Stimulated activated CD4-positive, alpha-beta T cell treated with anti-CD3 and anti-CD28 coated beads, Interleukin-2, amount 100 ng/mL, for 48 hours (primary cell): ENCODE measurements at places on chromosomes 7 and 10.

DNA sequence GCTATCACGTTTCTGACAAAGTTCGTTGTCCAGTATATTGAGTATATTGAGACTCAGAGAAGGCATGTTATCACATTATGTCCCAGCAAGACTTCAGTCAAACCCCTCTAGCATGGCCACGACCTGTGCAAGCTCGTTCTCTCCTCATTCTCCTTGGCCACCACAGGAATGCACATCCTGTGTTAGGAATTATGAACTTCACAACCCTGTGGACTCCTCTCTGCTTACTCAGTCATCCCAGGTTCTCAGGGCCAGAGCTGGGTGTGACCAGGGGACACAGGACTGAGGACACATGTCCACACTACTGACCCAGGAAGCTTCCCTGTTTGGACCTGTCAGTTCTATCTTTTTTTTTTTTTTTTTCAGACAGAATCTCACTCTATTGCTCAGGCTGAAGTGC lies 4.4 kb downstream of the SH2D4B start:
- DNase-seq = no peak

DNA sequence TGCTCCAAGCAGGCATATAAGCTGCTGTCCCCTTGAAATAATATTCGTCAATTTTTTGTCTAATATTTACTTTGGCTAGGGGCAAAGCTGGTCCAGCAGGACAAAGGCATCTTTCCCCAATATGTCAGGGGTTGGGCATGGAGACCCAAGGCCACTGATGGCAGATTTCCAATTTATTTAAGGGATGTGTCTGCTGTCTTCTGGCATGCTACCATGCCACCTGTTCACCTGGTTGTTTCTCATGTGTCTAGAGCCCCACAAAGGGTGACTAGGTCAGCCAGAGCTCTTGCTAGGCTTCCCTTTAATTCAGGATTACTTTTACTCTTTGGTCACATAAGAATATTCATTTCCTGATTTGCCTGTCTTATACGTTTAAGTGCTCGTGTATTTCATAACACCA lies 22.1 kb upstream of the SYPL1 start:
- DNase-seq = no peak

- DNase-seq = peak; percentile 13
Measured at GRCh38 chr10:133124357-133125211, 35.4 kb upstream of the KNDC1 start.

DNA sequence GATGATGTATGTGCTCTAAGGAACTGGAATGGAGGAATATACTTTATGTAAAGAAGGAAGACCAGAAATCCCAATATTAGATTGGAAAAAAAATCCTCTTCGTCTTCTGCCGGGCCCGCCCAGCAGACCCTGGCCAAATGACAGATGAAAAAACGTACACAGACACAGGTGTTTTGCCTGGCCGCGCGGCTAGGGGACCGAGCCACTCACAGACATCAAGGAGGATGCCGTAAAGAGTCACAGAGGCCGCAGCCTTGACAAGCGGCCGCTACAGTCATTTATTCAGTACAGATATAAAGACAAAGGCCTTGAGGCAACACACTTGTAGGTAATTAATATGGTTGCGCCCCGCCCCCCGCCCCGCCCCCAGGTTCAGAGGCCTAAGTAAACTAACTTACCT lies 594.1 kb downstream of the GRM8 start:
- DNase-seq = no peak

GRCh38 chr7:35550831-35551230 lies 144.1 kb downstream of the HERPUD2 start:
- DNase-seq = no peak

GRCh38 chr10:68897336-68897741 lies 3.8 kb upstream of the DDX50 start:
- DNase-seq = peak; percentile 2

- DNase-seq = no peak
Measured at GRCh38 chr7:155222573-155222972, 75.1 kb upstream of the INSIG1 start.

DNA sequence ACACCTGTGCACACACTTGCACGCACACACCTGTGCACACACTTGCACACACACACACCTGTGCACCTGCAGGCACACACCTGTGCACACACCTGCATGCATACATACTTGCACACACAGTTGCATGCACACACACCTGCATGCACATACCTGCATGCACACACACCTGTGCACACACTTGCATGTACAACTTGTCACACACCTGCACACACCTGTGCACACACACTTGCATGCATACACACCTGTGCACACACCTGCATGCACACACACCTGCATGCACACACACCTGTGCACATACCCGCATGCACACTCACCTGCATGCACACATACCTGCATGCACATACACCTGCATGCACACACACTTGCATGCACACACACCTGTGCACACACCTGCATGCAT lies 150.1 kb upstream of the RHEB start:
- DNase-seq = no peak

DNA sequence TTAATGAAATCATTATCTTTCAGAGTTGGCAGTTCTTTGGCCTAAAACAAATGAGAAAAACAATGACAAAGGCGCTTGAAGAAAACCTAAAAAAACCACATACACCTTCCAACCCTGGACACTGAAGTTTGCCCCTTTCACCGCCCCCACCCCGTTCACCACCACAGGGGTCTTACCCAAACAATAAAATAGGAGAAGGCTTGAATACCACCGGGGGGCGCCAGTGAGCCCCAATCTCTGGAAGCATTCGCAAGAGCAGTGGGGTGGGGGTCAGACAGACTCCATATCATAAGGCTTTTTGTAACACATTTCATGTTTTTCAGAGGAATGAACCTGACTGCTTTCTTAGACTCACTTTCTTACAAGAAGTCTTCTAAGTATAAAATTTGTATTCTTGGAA lies 163.6 kb downstream of the PIP4K2A start:
- DNase-seq = peak; percentile 67

DNA sequence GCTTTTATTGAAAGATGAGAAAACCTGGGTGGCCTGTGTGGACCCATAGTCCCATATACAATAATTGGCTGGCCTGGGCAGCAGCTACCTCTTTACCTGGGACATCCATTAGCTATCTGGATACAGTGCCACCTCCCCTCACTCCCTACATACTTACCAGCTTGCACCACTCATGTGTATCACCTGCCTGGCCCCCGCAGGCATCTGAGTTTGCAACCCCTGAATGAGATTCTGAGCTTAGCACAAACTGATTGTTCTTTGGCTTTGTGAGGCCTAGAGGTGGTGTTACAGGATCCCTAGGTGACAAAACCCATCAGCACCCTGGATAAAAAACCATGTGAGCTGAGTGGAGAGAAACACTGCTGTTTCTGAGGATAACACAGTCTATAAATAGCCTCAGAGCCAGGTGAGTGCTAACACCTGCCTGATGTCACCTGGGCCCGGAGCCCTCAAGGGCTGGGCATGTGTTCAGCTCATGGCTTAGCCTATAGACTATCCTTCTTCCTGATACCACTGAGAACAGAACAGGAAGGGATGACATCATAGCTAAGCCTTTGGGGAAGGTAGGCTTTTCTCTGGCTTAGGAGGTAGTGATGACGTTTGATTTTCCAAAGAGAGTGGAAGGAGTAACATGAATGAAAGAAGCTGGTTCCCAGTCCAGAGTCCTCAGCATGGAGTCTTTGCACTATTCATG lies 2.6 kb upstream of the PPIF start:
- DNase-seq = no peak

DNA sequence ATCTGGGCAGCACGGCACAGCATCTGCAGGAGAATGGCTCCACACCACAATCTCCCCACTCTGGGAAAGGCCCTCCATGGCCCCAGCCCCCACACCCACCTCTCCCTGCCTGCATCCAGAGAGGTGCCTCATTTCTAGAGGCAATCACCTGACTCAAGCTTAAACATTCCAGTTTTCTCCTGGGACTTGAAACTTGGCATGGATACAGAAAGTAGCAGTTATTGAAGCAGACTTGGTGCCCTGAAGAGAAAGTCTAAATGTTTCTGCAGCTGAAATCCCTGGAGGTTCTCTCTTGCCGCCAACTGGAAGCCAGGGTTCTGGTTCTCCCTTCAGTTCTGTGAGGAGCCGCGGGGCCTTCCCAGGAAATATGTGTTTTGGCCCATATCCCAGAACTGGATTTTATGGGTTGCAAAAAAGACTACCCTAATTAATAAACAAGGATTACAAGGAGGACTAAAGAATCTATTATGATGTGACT lies 122.8 kb downstream of the SKIDA1 start:
- no peak for DNase-seq
